Stimulated activated CD8-positive, alpha-beta memory T cell treated with anti-CD3 and anti-CD28 coated beads, Interleukin-4, amount 100 ng/mL, for 4 hours (primary cell): ENCODE measurements at places on chromosomes 16 and 17.

DNA sequence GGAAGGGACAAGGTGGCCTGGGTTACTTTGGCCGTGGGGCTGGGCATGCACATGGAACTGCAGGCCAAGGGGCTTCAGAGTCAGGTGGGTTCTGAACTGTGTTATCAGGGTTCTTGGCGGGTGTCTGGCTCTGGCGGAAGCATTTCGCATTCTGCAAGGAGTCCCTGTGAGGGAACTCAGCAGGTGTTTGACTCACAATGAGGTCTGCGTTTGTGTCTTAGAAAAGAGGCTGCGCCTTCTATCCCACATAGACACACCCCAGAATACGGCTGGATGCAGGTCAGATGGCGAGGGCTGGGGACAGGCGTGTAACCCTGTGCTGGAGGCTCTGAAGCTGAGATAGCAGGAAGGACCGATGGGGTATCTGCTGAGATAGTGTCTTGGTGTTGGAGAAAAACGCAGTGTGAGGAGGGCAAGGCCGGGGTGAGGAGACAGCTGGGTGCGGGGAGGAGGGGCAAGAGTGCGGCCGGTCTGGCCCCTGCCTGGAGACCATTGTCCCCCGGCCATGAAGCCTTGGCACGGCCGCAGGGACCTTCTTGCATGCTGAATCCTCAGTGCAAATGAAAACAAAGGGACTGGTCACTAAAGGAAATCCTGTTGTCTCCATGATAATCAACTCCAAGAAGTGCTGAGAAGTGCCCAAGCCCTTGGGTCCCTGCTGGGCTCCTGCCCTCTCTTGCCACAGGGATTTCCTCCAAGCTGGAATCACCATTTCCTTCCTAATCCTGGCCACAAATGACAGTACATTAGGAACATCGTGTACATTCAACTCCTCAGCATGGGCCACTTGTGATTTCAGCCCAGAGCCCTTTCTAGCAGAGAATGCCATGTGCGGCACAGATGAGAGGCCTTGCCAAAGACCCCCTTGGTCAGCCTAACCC lies 22.8 kb upstream of the MTSS2 start:
- no peak for DNase-seq

DNA sequence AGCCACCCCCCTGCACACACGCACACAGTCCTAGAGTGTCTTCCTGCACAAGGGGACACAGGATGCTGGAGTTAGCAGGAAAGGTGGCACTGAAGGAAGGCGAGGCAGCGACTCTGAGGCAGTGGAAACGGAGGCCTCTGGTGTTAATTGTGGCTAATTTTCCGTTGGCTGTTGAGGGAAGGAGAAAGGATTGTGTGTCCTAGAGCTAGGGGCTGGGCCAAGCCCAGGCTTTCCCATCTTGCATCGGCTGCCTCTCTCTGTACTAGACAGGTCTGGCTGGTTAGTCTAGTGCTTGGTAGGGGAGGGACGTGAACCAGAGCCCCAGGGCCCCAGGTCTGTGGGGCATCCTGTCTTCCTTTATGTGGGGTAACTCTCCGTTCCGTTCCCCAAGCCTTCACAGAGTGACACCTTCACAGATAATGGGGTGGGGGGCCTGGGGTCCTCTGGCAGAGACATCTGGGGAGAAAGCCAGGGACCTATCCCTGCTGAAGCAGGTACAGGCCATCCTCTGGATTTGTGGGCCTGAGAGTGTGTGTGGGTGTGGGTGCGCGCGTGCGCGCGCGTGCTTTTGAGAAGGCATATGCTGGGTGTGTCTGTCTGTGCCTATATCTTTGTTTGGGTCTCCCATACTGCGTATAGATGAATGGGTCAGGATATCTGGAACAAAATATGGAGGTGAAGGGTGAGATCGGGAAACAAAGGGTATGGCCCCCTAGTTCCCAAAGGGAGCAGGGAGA lies at the start of gene CHD3:
CHD3 (plus strand) TSS at position 606 of the 737 bp plus-strand sequence. CDS start 212 bp downstream, outside the sequence.
- no peak for DNase-seq

- DNase-seq = no peak
Observed at GRCh38 chr16:72022127-72022526, 13.6 kb downstream of the DHODH start.

DNA sequence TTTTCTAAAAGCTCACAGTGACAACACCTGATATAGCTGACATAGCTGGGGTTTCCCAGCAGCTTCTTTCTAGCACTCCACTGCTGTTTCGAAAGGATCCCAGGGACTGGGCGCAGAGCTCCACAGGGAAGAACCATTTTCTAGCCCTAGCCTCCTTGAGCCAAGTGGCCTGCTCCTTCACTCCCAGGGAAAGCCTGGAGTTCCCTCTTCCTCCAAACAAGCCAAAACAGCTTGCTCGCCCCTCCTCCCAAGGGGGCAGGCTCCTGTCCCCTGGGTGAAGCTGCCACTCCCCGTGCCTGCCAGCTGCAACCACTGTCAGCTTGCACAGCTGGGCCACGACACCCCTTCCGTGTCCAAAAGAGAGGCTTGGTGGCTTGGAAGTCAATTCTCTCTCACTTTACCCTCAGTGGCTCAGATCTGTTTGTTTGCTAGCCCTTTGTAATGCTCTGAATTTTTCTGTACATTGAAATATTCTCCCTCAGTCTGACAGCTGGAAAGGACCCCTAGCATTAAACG lies 59.8 kb downstream of the CYTH1 start:
- no peak for DNase-seq

DNA sequence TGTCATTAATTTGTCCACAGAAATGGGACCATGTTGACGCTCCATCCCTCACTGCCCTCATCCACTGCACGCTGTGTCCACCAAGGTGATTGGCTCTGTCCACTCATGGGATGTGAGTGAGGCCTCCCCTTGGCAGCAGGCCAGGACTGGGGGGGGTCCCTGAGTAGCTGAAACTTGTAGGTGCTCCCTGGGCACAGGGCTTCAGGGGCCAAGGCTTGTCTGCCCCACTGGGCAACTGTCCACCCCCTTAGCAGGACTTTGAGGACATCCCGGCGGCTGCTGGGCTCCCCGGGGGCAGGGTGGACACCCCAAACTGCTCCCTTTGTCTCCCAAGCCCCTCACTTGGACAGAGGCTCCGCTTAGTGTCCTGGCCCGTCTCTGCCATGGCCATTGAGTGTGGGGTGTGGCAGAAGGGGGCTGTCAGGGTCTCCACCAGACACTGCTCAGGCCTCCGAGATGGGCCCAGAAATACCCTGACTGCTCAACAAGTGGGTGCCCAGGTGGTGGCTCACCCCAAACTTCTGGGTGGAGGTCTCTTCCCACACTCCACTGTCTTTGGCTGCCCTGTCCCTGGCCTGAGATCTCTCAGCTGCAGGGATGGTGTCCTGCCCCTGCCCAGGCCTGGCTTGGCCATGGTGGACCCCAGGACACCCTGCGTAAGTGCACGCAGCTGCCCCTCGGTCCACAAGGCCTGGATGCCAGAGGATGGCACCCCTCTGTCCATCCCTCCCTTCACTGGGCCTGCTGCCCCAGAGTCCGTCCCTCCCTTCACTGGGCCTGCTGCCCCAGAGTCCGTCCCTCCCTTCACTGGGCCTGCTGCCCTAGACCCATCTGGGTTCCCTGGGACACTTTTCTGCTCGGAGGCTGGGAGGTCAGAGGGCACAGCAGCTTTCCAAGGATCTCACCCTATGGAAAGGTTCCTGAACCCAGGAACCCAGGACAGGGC lies 2.9 kb upstream of the RAB40C start:
- DNase-seq = no peak

DNA sequence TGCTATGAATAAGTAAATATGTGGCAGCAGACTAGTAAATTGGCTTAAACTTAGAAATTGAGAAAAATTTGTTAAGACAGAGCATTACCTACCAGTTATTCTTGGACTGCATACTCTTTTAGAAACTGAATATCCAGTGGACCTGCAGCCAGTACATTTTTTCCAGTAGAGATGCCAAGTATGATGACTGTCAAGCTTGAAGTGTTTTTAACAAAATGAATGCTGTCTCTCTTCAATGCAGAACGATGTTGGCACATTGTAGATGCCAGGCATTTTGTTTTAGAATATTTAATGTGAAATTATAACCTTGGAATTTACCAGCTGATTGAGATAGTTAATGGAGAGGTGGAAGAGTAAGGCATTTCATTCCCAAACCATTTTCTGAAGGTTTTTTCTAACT lies 52.5 kb downstream of the NFAT5 start:
- no peak for DNase-seq

- DNase-seq = no peak
Observed at GRCh38 chr17:21100636-21101035, 26.1 kb upstream of the DHRS7B start.

GRCh38 chr17:61318684-61319098 lies 81.0 kb upstream of the TBX2 start:
- no peak for DNase-seq

DNA sequence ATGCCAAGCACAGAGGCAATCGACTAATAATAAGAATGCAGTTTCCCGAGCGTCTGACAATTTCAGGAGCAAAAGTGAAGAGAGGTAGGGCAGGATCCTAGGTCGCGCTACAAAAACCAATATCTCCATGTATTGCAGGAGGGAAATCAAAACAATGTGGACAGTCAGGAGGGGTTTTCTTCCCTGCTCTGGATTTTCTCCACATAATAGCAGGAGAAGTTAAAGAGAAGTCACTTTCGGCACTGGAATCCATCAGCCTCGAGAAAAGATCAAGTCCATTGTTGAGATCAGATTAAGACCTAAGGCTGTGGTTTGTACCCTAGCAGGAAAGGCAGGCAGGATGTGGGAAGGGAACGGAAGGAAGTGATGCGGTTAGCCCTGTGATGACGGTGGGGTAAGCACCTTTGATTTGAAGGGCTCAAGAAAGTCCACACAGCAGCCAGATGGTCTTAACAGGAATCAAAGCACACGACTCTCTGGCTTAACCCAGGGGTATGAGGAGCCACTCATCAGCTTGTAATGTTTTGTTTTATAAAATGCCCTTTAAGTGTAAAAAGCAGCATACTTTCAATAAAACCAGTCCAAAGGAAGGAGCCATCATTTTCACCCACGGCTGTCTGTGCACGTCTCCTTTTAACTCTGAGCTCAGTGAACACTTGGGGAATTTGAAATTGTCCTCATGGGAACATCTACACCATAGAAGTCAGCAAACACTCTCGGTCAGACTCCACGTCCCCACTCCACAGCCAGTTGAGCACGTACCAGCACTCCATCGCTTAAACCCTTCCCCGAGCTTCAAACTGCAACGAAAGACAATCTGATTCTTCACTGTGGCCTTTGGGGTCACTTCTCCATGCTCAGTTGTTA lies 15.8 kb upstream of the AKTIP start:
- peak; percentile 63 for DNase-seq

DNA sequence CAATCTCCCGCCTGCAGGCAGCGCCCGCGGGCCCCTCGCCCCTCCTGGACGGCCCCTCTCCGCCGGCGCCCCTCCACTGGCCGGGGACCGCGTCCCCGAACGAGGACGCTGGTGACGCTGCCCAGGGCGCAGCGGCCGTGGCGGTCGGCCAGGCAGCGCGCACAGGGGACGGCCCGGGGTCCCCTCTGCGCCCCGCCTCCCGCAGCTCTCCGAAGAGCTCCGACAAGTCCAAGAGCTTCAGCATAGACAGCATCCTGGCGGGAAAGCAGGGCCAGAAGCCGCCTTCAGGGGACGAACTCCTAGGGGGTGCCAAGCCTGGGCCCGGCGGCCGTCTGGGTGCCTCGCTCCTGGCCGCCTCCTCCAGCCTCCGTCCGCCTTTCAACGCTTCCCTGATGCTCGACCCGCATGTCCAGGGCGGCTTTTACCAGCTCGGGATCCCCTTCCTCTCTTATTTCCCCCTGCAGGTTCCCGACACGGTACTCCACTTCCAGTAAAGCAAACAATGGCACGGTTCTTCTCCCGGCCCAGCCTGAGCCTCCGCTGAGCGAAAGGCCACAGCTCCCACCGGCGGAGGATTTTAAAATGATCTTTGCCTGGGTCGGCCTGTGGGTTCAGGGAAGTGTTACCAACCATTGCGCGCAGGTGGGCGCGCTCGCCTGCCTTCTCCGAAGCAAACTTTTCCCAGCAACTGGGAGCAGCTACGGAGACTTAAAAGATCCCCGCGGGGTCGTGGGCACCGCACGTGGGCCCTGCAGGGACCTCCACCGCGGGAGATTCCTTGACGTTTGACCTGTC lies 1.1 kb downstream of the FOXL1 start:
- DNase-seq = no peak

DNA sequence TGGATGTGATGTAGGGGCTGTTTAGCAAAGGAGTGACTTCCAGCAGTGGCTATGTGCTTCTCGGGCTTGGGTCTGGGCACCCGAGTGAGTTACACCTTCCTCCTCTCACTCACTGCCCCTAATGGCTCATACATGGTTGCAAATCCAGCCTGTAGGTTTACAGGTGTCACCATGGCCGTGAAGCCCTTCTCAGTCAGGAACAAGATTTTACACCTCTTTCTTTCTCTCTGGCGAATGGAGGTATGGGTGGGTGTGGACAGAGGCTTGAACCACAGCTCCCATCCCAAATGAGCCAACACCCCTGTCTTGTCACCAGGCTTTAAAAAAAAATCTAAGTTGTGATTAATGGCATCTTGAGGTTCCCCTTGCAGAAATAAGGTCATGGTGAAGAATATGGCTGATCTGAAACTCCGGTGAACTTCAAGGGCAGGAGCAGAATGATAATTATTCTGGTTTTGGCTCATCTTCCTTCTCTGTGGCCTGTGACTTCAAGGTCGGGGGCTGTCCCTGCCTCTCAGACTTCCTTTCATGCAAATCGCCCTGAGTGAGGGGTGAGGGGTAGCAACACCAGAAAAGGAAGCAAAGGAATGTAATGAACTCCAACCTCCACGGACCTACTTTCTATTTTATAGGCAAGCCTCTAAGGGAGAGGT lies 331.2 kb downstream of the MAF start:
- DNase-seq = peak; percentile 7

GRCh38 chr17:7207120-7208001 lies 12.3 kb downstream of the DLG4 start:
- DNase-seq = no peak

DNA sequence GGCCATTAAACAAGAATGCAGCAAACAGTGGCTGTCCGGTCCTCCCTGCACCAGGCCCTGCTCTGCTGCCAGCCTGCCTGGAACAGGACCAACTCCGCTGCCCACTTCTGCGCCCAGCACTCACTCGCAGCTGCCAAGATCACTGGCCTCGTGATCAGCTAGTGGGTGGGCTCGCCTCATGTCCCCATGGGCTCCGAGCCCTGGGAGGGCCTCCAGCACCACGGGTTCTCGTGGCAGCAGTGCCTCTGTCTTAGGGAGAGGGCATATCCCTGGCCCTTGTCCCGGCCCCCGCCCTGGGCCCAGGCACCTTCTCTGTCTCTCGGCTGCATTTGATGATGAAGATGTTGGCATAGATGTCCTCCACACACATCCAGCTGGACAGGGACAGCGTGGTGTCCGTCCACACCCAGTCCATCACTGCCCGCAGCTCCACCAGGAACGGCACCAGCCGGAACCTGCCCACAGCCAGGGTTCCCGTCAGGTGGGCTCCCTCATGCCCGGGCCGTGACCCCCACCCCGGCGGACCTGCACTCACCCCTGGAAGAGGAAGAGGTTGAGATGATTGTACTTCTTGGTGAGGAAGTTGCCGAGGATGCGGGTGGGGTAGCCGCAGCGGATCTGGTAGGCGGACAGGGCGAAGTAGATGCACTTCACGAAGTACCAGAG lies 13.1 kb downstream of the CTU2 start:
- DNase-seq = no peak

DNA sequence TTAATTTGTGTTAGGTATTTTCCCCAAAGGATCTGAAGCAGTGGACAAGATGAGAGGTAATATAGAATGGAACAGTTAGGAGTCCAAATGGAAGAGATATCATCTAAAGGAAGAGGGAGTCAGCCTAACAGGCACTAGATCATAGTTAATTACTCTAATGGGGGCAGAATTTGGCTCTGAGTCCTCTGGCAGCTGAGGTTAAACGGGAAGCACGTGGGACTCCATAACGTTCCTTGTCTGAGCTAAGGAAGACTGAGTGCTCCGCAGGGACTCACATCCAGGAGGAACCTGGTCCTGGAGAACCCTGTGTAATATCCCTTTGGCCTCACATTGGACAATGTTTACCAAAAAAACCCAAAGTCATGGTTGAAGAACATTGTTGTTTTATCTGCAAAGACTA lies 46.6 kb upstream of the TEX2 start:
- DNase-seq = no peak
